ENCODE measurements at places on chromosomes 13 and 19.

DNA sequence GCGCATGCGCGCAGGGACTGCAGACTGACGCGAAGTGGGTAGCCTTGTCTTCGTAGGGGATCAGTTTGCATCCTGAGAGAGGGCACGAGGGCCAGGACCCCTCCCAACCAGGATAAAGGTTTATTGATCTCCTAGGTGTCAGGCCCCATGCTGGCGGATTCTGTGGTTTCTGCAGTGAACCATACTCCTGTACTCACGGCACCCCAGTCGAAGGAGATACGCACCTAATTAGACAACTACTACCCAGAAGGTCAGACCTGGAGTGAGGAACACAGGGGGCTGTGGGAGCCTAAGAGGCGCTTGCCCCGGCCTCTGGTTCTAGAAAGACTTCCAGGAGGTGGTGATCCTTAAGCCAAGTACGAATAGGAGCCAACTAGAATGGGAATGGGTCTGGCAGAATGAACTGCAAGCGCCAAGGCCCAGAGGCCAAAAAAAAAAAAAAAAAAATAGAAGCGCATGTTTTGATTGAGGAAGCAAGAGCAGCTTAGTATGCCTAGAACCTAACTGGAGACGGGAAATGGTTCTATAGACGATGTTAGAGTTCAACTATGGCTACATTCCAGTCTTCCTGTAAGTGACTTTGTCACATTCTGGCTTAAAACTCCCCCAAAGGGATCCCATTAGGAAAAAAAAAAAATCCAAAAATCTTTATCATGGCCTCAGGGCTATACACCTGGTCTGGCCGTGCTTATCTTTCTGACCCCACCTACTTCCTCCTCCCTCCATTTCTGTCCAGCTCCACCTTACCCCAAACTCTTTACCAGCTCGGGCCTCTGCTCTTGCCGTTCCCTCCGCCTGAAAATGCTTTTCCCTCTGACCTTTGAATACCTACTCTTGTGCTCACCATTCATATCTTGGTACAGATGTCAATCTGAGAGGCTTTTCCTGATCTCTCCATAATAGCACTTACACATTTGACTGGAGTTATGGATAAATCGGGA lies 902 bp upstream of the ZNF428 start:
- DNase-seq = no peak

- no peak for DNase-seq
Observed at GRCh38 chr13:110937511-110938285, 22.8 kb upstream of the ANKRD10 start.

- peak; percentile 49 for DNase-seq
Observed at GRCh38 chr19:18939922-18940768, 872 bp downstream of the HOMER3 start.

DNA sequence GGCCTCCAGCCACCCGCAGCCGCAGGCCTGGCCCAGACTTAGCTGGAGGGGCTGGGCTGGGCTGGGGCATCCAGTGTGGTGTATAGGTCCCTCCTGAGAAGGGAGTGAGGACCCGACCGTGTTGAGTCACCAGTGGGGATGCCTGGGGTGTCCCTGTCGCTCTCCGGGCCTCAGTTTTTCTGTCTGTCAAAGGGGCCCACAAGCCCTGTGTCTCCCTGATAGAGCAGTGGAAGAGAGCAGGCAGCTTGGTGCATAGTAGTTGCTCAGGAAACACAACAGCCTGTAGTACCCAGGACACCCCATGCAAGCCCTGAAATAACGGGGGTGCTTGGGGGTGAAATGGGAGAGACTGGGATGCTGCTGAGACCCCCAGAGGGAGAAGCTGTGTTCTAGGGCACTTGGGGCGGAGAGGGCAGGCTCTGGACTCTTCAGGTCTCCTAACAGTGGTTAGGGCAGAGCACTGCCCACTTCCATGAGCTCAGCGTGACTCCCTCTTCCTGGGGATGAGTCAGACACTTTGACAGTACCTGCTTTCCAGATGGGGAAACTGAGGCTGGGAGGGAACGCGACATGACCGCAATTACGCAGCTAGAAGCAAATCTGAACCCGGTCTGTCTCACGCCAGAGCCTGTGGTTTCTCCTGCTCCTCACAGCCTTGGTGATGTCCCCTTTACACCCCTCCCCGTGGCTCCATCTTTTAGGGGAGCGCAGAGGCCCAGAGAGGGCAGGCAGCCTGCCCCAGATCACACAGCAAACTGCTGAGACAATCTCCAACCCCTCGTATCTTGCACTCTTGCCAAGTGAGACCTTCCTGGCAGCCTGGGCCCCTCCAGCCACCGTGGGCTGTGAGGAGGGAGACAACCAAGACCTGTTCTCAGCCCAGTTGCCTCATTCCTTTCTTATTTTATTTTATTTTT lies 692 bp downstream of the SULT2B1 start:
- DNase-seq = no peak

- peak; percentile 97 for DNase-seq
Observed at GRCh38 chr19:46975925-46976782, 43.5 kb upstream of the NPAS1 start.

DNA sequence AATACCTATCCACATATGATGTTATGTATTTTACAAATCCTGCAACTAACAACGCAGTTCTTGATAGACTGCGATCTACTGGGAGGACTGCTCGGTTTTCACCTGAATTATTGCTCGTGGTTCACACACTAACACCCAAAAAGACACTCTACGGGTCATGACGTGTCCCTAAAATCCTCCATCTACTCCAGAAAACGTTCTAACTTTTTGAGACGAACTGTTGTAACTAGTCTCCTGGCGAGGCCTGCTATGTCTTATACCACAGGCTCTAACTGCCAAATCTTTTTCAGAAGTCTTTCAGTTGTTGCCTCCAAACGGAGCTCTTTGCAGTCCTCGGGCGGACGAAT lies 108.2 kb downstream of the KCNRG start:
- no peak for DNase-seq

- peak; percentile 77 for DNase-seq
Observed at GRCh38 chr13:105334211-105334610, 1201.3 kb downstream of the EFNB2 start.

DNA sequence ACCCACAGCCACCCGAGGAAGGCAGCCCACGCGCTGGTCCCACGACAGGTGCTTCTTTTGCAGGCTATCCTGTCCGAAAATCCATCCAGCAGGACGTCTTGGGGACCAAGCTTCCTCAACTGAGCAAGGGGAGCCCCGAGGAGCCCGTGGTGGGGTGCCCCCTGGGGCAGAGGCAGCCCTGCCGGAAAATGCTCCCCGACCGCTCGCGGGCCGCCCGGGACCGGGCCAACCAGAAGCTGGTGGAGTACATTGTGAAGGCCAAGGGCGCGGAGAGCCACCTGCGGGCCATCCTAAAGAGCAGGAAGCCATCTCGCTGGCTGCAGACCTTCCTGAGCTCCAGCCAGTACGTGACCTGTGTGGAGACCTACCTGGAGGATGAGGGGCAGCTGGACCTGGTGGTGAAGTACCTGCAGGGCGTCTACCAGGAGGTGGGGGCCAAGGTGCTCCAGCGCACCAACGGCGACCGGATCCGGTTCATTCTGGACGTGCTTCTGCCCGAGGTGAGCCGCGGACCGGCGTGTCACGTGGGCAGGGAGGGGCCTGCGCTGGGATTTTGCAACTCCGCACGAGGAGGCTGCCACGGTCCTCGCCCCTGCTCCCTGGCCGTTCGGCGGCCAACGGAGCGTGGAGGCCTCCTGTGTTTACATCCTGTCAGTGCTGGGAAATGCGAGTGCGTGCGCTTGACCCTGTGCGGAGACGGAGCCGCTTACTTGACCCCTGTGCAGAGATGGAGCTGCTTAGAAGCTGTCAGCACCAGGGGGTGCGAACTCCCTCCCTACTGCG lies 12.9 kb upstream of the NDUFS7 start:
- no peak for DNase-seq

DNA sequence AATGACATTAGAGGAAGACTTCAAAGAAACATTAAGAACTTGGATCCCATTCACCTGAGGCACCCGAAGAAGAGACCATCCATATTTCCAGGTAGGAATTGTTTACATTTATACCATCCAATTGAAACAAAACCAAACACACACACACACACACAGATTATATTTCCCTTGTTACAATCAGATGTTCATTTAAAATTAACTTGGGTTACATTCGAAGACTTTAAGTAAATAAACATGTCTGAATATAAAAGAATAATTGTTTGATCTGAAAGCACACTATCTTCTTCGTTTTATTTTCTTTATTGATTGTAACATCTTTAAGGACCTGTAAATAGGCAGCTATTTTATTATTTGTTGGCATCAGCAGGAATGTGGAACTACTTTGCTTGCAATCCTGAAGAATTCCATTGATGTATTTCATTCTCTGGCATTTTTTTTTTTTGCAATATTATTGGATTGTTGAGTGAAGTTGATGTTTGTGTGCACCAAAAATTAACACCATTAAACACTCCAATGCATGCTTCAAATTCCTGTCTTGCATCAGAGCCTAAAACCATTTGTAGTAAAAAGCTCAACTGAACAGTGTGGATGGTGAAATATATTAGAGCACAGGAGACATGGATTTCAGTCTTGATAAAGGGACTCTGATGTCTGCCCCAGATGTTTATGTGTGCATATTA lies 85.3 kb upstream of the FRY start:
- peak; percentile 39 for DNase-seq

DNA sequence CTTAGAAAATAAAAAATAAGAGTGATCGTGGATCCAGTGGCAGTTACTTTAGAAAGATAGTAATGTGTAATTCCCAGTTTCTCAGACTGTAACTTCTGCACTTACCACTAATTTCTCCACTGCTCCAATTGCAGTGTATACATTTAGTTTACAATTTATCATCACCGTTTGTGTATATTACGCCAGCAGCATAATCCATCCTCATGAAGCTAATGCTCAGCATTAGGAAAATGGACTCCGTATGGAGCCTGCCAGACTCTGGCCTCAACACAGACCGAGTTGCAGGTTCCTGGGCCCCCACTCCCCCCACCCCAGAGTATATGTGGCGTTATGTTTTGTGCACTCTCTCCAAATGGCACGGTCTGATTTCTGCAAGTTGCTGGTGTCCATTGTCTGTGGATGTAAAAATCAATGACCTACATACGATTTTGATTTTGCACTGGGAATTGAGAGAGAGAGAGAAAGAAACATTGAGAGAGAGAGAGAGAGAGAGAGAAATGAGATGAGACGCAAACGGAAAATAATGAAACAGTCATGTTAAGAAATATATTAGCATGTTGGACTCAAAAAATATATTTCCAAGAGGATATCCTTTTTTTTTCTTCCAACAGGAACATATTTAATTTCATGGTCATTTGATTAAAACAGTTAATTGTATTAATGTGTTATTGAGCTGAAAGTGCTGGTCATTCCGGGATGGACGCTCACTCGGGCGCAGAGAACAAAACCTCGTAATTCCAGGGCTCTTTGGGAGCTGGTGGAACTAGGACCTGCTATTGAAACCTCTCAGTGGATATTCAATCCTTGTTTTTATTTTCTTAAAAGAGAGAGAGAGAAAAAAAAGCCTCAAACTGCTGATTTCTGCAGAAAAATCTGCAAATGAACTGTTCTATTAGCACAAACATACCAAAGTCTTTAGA lies 278.8 kb downstream of the TSHZ3 start:
- no peak for DNase-seq

- DNase-seq = no peak
Observed at GRCh38 chr19:4738734-4739133, 15.1 kb upstream of the DPP9 start.

DNA sequence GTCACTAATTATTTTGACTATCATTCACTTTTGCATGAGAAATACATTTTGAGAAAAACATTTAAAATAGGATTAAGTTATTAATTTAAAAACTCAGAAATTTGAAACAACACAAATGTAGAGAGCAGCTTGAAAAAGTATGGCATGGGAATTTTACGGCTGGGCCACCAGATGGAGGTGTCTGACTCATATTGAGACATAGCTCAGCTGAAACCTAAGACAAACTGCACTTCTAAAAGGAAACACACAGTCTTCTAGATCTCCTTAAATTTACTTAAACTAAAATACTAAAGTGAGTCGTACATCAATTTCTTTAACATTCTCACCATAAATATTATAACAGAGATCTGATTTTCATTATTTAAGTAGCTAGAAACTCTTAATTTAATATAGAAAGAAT lies 41.9 kb upstream of the POSTN start:
- peak; percentile 73 for DNase-seq

DNA sequence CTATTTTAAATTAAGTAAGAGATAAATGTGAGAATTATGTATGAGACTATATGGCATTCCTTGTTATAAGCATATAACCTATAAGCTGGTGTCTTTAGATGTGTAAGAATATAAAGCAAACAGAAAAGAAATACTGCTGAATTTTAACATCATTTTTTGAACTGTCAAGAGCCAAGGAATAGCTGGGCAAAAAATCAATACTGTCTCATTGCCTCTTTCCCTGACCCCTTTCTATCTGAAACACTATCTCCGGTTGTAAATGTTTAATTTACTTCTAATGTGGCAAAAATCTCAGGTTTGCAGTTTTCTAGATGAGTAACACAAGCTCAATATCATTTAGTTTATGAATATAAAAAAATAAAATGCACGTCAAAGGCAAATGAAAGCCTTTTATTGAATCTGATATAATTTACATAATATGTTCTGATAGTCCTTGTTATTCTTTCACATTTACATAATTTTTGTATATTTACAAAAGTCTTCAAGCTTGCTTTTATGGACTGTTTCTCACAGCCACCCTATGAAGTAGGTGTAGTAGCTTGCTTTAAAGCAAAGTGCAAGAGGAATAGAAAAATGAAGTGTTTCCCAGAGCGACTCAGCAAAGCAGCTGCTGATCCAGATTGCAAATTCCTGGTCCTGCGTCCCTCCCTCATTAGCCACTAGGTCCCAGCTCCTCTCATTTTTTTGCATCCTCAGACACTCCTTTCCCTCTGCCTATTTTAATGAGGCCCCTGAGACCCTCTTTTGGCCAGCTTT lies 188.2 kb upstream of the RFC3 start:
- DNase-seq = no peak

- DNase-seq = peak; percentile 7
Observed at GRCh38 chr13:59879281-59879680, 284.4 kb downstream of the DIAPH3 start.

All from fibroblast of upper back skin (primary cell).